NCI-H187 treated with DMSO at 0.1 percent for 48 hours (cell line): ENCODE measurements at places on chromosomes 7 and 10.

DNA sequence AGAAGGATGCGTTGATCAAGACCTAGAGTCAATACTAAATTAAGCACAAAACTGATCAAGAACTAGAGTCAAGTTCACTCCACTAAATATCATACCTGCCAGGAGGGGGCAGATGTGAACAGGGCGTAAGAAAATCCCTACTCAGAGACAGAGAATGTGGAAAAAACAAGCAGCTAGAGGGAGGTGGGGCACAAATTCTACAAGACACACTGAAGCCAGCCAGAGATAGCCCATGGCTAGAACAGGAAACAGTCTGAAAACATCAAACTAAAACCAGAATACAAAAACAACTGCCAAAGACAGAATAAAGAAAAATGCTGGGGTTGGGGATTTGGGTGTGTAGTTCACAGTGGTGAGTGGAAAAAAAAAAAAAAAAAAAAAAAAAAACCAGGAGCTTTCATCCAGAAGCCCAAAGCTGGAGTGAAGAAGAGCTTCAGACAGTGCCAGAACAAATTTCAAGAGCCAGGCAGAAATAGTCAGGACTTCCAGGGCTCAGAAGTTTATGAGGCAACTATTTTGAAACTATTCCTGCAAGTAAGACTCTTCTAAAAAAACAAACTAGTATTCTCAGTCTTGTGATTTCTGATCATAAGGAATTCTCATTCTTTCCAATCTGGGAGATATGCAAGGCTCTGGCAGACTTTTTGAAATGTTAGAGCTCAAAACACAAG, 118.3 kb downstream of the CCDC71L start:
- DNase-seq = peak; percentile 54

DNA sequence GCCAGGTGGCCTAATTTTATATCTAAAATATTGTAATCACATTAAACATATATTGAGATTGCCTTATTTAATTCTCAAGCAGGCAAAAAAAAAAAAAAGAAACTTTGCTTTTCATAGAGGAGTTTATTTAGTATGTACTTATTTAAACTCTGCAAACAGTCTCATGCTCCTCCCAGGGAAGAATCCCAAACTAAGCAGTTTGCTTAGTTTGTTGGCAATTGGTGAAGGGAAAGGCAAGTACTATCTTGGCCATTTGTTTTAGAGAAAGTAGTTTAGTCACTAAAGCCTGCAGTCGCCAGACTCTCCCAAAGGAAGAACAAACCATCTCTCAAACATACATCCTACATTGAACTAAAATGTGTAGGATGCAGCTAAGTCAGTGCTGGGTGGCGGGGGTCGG, 226.8 kb downstream of the CDC14C start:
- no peak for DNase-seq

DNA sequence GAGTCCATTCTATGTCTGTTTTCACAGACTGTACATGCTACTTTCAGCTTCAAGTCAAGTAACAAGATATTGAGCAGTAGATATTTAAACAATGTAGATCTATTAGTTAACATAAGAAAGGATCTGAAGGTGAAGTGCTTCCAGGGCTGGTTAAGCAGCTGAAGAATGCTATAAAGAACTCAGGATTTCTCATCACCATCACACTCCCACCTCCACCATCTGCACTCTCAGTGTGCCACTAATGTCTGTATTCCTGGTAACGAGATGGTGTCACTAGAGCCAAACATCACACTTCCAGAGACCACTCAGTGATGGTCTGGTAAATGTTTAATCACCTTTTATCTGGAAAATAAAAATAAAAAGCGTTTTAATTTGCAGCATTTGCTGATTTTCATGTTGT, 224.0 kb upstream of the FERD3L start:
- no peak for DNase-seq

DNA sequence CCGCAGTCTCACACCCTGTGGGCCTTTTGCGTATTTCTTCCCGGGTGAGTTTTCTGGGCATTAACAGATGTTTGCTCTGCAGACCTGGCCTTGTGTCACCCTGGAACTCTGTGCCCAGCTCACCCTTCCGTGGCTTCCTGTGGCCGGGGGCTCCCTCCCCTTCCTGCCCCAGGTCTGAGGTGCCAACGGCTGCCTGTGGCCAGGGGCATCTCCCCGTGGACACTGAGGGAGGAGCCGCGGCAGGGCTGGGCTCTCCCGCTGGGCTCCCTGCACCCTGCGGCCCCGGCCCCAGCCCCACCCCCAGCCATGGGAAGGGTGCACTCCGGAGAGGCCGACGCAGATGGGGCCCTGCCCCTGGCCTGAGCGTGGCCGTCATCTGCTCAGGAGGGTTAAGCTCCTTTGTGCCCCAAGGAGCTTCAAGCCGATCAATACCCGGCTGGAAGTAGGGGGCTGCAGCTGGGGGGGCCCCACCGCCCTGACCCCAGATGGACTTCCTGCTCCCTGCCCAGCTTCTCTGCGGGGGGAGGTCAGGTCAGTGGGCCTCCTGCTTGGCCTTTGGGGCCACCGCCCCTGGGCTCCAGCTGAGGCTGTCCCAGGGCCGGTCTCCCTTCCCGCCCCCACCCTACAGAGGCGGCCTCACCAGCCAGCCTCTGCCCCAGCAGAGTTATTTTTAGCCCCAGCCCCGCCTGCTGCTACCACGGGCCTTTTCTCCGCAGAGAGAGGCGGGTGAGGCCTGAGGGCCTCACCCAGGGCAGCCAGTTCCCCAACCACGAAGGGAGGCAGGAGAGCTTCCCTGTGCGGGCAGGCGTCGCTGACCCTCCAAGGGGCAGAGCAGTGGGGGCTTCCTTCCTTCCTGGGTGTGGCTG, 24.2 kb downstream of the PWWP2B start:
- no peak for DNase-seq

DNA sequence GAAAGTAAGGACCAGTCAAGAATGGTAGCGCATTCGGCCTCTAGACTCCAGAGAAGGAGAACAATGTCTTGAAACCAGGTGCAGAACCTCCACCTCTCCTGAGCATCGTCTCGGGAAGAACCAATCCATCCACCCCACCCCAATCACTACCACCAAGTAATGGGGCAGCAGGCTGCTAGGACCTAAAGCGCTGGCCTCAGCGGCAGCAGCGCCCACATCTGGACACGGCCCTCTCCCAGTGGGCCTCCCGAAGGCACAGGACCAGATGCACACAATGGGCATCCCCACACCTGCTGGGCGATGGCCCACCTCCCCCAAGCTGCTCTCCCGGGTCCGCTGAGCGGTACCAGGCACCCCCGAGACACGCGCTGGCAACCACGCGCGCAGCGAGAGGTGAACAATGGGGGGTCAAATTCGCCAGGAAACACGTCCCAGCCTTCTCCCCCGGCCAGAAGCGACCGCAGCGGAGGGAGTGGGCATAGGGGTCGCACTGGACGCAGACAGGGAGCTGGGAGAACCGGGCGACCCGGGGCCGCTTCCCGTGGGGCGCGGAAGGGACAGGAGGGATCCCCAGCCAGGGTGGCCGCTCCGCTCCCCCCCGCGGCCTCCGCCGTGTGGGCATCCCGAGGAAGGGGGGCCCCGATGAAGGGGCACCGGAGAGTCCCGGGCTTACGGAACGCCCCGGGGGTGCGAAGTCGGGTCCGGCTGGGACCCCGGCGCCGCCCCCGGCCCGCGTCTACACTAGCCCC, 506 bp downstream of the CTTNBP2 start:
- no peak for DNase-seq

DNA sequence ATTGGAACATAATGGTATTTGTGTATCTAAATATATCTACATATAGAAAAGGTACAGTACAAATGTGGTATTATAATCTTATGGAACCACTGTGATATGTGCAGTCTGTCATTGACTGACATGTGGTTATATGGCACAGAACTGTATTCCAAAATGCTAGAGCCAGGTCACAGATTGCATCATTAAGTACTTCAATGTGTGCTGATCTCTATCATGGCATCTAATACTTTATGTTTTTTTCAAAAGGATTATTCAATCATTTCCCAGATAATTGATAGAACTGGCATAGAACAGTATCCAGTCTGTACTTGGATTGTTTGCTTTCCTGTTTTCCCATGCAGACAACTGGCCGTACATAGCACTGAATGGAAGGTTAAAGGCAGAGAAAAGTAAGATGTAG, 662.7 kb downstream of the PARD3 start:
- no peak for DNase-seq

DNA sequence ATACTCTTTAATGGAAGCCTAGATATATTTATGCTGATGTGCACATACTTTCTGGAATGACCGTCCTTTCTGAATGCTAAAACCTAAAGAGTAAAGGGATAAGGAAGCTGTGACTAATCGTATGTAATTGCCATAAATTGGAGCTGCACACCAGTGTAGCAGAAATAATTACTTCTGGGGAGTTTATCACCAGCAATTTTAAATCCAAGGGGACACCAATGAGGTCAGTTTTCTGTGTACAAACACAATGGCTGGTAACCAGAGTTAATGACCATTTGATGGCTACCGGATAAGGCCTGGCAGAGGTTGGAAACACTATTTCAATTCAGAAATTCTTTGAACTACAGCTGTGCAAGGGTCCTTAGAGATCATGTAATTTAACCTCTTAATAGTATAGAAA, 670.1 kb downstream of the REEP3 start:
- DNase-seq = no peak
